ENCODE measurements at places on chromosomes 2 and 18. TPM values are rescaled to one million over a fixed set of nuclear protein-coding genes. Genes with fewer than 3 reads are reported as not detected.

Gene UGT1A3
- not detected for total RNA-seq

Gene VIT
- total RNA-seq, result not detected

Gene KCNK3
- total RNA-seq, result not detected

Gene CYTIP
- 238 TPM for total RNA-seq

Gene MEP1B
- total RNA-seq, result not detected

Gene DES
- not detected for total RNA-seq

Gene SERPINB4
- total RNA-seq, result not detected

Gene CRYGC
- total RNA-seq, result not detected

Gene SERPINB5
- total RNA-seq, result not detected

All from activated naive CD8-positive, alpha-beta T cell treated with anti-CD3 and anti-CD28 coated beads, Interleukin-2, amount 10 ng/mL, durations not matched to agents 7 days and 5 days (primary cell).